Activated CD4-positive, alpha-beta T cell treated with anti-CD3 and anti-CD28 coated beads, Interleukin-10, Interleukin-2, amounts not matched to agents 100 ng/mL and 50 ng/mL, durations not matched to agents 16 hours and 8 hours (primary cell): ENCODE measurements at places on chromosomes 5 and 9.
A peak's percentile ranks its signal among the peaks of the same experiment; 100 is the strongest.

GRCh38 chr9:8259028-8259427 is 459.4 kb upstream of the DMAC1 start:
- no peak for DNase-seq

GRCh38 chr9:96031916-96032534 is 156.5 kb downstream of the ERCC6L2 start:
- DNase-seq: no peak

- DNase-seq: peak; percentile 31
Observed at GRCh38 chr9:116661037-116661954, 25.8 kb upstream of the TRIM32 start.

- no peak for DNase-seq
Observed at GRCh38 chr5:456351-457194, 13.6 kb downstream of the EXOC3 start.

DNA sequence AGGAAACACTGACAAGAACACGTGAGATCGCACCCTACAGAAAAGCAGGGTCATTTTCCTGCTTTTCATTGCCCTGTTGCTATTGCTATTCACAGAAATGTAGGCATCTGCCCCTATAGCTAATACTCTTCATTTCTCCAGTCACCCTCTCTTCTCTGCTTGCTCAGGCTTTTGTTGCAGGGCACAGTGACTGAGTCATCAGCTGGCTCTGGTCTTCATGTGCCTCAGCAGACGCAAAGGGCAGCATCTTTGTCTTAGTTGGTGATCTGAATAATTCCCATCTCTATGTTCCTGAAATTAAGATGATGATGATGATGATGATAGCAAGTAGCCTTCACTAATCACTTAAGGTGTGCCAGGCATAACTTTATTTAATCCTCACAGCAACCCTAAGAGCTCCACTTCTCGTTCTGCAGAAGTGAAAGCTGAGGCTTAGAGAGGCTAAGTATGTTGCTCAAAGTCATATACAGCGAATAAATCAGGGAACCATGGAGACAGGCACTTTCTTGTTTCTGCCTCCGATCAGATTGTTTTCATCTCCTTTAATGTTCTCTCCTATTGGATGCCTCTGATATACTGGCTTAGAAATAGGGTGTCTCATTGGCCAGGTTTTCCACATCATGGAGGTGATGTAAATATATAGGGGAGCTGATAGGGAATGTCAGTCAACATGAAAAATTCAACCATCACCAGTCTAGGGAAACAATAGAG is 133.0 kb upstream of the STK32A start:
- no peak for DNase-seq

DNA sequence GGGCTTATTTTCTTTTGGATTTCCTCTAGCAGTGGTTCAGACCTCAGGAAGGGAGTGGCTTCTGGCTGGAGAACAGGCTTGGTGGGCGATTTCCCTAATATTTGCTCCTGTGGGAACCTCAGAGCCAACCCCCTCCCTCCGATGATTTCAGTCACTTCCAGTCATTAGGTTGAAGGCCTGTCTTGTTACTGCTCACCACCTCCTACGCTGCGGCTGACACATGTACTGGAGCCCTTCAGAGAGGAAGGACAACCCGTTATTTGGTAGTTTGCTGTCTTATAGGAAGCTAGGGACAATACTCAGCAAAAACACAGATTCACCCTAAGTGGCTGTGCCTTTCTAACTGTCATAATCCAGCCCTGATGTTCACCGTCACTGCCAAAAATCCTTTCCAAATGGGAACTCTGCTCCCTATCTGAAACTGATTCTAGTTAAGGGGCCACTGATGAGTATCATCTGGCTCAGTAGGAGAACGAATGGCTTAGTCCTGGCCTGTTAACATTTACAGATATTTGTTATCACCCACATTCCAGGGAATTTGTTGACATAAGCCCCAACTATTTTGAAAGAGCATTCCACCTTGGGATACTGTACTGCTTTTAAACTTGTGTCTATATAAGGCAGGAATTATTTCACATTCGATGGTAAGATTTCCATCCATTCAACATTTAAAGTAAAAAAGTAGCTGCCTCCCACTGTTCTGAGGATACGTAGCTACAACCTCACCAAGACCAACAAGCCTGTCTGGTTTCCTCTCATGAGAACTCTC is 29.3 kb upstream of the ANKH start:
- no peak for DNase-seq

DNA sequence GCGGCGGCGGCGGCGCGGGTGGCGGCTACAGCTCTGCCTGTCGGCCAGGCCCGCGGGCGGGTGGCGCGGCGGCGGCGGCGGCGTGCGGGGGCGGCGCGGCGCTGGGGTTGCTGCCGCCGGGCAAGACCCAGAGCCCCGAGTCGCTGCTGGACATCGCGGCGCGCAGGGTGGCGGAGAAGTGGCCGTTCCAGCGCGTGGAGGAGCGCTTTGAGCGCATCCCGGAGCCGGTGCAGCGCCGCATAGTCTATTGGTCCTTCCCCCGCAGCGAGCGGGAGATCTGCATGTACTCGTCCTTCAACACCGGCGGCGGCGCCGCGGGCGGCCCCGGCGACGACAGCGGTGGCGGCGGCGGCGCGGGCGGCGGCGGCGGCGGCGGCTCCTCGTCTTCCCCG is 296 bp downstream of the ZSWIM6 start:
- peak; percentile 23 for DNase-seq

DNA sequence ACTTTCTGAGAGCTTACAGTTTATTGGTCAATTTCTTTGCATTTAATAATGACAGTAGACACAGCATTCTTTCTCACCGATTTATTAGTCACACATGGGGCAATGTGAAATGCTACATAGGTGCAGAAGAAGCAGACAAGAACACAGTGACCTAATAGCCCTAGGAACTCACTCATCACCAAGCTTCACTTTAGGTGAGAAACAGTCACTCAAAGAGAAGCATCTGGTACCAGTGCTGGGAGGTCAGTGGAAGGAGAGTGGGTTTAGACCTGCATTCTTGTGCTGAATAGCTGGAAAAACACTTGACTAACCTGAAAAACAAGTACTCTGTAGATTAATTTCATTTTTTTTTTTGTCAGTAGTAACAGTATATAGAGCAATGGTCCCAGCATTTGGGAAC is 179.6 kb downstream of the GRIA1 start:
- no peak for DNase-seq

DNA sequence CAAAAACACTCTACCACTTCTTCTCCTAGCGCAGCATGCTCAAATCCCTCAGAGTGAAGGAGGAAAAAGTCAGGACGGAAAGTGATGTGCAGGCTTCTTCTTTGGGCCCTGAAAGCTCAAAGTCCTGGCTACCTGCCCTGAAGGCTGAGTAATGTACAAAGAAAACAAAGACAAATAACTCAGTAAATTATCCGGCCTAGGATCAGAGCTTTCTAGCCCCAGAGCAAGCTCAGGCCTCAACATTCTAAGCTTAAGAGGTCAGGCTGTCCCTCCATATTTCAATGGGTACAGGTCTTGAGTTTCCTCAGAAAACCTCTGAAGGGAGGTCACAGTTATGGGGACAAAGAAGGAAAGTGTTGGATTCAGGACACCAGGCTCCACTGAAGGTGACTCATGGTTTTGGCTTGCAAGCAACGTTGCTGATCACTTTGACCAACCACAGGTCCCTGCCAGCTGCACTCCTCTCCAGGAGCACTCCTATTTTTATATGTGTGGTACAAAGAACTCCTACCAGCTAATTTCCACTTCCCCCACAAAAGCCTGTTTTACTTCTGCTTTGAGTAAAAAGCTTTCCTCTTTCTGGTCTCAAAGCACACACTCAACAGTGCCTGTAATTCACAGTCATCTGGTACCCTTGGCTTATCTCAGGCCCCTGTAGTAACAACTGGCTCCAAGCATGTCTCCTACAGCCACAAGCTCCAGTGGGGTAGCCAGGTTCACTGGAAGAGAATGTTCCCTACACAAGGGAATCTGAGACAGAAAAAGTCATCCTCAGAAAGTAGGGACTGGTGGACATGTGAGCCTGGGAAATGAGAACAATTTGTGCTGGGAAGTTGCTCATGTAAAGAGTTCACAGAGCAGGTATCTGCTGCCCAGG is 115.7 kb downstream of the UGCG start:
- peak; percentile 86 for DNase-seq

GRCh38 chr5:146675636-146676035 is 159.6 kb upstream of the GPR151 start:
- DNase-seq: no peak

- DNase-seq: peak; percentile 90
Observed at GRCh38 chr9:137028263-137029057, 423 bp upstream of the ABCA2 start.

- peak; percentile 57 for DNase-seq
Observed at GRCh38 chr9:112867275-112867991, 23.2 kb downstream of the SLC46A2 start.

- no peak for DNase-seq
Observed at GRCh38 chr9:98665501-98665900, 43.2 kb downstream of the GABBR2 start.
